IMR-90 (cell line): ENCODE measurements at places on chromosomes 2 and 18. TPM values are rescaled to one million over a fixed set of nuclear protein-coding genes. Genes with fewer than 3 reads are reported as not detected.

Gene PRKCE
- total RNA-seq = 13.3 and 32.4 TPM in 2 replicates

Gene TSGA10
- 0.54 and 1.1 TPM in 2 replicates for total RNA-seq

Gene XDH
- total RNA-seq = 0.83 and 1.1 TPM in 2 replicates

Gene CXCR4
- not detected in 2 replicates for total RNA-seq

GRCh38 chr2:228527197-228527881, 345.9 kb upstream of the SPHKAP start:
- DNase-seq = peak; percentile 3

GRCh38 chr2:144099340-144099739, 420.6 kb downstream of the ZEB2 start:
- no peak for DNase-seq

- DNase-seq = no peak
These were observed 52.6 kb downstream of the ZAP70 start for GRCh38 chr2:97765933-97766332.

- no peak for DNase-seq
These were observed 222.9 kb downstream of the ZBTB7C start for GRCh38 chr18:48186131-48186766.

- peak; percentile 34 for DNase-seq
These were observed 748.7 kb upstream of the CHAC2 start for GRCh38 chr2:53018825-53019425.

DNA sequence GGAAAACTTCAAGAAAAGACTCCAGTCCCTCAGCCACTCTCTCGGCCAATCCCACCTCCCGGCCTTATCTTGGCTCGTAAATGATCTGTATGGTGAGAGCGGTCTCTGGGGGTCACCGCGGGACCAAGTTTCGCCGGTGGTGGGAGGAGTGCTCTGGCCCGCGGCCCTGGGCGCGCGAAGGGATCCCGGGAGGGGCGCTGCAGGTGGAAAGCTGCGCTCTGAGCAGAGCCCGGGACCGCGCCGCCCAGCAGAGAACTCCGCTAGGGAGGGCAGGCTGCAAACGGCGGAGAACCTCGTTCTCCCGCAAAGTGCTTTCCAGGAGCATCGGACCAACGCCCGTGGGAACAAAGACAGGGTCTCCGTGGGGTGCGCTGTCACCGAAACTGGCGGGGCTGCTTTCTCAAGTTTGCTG, 622 bp downstream of the LRP2 start:
- no peak for DNase-seq

- DNase-seq = no peak
These were observed 113.7 kb downstream of the BCL2 start for GRCh38 chr18:63205791-63206252.
